Endothelial cell of umbilical vein (primary cell): ENCODE measurements at places on chromosomes 5 and 9. TPM values are rescaled to one million over a fixed set of nuclear protein-coding genes. Genes with fewer than 3 reads are reported as not detected.

DNA sequence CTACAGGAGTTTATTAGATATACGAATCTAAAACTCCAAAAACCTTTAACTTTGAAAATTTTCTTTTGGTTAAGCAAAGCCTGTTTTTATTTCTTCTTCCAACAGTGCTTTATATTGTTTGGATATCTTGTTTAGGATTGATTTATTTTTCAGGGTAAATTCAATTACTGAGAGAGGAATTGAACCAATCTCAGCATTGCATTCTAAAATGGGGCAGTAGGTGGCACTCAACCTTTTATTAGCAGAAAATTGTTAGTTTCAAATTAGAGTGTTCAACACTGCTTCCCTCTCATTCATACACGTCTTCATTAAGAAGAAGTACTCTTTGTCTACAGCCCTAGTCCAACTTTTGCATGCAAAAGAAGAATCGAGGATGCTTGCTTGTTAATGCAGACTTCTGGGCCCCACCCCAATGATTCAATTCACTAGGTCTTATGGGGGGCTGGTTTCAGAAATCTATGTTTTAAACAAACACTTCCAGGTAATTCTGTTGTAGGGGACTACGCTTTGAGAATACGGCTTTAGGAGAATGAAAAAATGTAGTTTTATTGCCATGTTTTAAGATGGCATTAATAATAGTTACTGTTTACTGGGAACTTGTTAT is 26.6 kb downstream of the MRPL22 start:
- peak; percentile 73 for DNase-seq

- DNase-seq, result no peak
Measured at GRCh38 chr5:131786900-131787692, 9.7 kb downstream of the FNIP1 start.

DNA sequence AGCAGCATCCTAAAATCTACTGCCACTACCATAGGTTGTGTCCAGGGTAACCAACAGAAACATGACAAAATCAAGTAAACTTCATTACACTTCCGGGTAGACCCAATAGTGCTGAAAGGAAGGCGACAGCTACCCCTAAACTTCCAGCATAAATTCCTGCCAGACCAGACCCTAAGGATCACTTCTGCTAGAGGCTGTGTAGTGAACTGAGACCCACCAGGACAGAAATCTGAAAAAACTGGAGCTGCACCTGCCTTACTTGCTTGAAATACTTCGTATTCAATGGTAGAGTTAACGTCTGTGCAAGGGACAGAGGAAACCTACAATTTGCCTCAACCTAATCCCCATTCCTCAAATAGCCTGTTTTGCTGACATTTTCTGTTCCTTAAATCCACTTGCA is 1.0 kb upstream of the SECISBP2 start:
- no peak for DNase-seq

GRCh38 chr5:52587131-52587530 is 200.6 kb upstream of the ITGA1 start:
- DNase-seq, result no peak

DNA sequence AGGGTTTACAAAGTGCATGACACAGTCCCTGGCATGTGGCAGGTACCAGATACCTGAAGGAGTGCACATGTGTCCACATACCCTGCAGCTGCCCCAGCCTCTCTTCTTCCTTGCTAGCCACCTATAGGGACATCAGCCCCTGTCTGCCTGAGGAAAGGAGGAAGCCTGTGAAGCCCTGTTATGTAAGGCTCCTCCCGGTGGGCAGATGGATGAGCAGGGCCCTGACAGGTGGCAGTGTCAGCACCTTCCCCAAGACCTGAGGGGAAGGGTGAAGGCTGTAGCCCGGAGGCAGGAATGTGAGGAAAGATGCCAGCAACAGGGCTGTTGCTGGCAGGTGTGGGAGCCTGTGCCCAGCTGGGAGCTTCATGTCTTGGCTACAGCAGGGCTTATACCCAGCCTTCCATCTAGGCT is 21.7 kb downstream of the TCF7 start:
- no peak for DNase-seq

DNA sequence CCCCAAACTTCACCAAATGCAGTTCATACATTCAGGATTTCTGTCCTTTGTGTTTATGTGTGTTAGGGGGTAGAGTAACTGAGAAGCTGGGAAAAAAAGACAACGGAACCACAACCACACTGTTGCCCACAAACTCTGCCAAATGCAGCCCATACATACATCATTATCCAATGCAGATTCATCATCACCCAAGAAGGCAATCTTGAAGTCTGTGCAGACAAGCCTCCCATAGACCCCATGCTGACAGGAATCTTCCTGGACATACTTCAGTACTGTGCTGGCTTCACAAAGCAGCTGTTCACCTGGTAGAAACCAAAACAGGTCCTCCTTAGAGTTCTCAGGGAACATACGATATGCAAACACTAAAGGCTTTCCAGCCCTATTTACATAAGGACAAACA is 38.9 kb downstream of the MTMR12 start:
- no peak for DNase-seq

- DNase-seq, result no peak
Measured at GRCh38 chr5:37658440-37658839, 181.4 kb downstream of the GDNF start.

GRCh38 chr5:33688526-33688925 is 203.3 kb downstream of the ADAMTS12 start:
- no peak for DNase-seq

DNA sequence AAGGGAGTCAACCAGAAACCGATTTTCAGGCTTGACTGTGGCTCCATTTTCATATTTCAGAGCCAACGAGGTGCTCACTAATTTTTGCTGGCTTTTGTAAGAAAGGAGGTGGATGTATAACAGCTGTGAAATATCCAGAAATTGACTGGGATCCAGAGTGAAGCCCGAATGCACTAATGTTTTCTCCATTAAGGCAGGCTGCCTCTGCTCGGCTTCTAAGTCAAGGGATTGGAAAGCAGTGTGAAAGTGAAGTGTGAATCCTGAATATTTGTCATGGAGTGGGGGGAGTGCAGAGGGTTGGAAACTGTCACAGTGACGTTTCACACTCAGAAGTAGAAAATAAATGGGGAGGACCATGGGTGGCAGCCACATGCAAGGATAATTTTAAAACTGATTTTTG is 237.4 kb downstream of the GOLPH3 start:
- DNase-seq, result no peak

DNA sequence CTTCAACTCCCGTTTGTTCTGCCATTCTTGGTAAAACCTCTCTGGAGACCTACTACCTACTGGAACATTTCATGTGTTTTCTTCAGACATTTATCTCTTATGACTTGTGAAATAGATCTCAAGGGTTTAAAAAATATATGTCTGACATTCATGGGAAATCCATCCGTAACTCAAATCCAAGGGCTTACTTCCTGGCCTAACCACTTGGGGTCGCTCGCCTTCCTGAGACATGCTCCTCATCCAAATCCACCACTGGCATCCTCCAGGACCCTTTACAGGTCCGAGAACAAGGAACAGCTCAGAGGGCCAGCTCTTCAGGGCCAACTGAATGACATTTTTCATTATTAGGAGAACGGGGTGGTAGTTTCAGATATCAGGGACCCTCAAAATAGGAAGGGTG is 235.1 kb upstream of the TUT7 start:
- no peak for DNase-seq

- no peak for DNase-seq
Measured at GRCh38 chr9:72154468-72155285, 5.4 kb downstream of the GDA start.

DNA sequence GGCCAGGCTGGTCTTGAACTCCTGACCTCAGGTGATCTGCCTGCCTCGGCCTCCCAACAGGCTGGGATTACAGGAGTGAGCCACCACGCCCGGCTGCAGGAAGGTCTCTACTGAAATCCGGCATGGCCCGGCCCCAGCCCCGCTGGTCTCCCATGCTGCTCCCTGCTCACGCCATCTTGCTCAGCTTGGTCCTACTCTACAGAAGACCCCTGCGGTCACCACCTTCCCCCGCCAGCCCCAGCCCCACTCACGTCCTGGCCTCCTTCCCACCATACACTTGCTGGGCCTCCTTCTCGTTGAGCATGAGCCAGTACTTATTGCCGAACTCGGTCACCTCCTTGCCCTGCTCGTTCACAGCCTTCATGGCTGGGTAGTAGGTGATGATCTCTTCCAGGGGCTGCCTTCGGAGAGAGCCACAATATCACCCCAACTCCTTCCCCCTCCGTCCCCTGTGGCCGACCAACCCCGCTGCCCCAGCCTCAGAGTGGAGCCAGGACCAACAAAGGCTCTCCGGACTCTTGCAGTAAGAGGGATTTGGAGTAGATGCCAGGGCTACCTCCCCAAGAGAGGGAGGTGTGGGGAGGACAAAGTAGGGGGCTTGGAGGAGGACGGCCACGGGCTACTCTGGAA is 4.0 kb downstream of the PTGES2 start:
- no peak for DNase-seq

DNA sequence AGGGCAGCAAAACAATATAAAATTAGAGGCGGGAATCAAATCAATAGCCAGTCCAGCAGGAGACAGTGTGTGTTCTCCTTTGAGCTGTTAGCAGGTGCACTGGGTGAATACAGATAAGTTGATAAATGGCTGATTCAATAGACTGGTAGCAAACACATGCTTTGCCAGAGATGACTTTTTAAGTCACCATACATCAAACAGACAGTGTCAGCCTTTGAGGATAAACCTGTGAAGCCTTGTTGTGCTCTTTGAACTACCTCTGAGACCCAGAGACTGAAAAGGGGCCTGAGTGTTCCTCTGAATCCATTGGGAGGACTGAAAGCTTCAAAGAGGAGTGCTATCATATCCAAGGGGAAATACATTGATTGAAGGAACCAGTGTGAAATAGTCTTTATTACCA is 301.9 kb downstream of the RASEF start:
- no peak for DNase-seq

- DNase-seq, result no peak
Measured at GRCh38 chr9:91905991-91906469, 44.0 kb downstream of the ROR2 start.

DNA sequence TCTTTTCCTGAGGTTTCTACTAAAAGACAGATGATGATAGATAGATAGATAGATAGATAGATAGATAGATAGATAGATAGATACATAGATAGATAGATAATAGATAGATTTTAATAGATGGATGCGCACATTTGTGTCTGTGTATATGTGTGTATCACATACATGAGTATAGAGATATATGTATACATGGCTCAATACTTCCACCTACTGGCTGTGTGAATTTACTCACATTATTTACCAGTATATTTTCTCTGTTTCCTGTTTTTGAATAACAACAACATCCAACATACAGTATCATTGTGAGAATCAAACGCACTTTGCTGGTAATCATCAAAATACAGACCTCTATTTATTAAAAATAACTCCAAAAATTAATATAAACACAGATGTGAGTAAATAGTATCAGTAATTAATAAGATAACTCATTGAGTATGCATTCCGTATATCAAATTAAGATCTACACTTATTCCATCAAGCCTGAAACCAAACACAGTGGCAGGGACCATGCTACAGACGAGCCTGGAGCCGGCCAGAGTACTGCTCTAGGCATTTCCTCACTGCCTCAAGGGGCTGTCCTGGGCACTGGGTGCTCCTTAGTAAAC is 338.0 kb downstream of the SEMA5A start:
- peak; percentile 45 for DNase-seq

- peak; percentile 56 for DNase-seq
Measured at GRCh38 chr9:87564111-87564510, 66.4 kb downstream of the DAPK1 start.

- DNase-seq, result no peak
Measured at GRCh38 chr5:16229357-16229940, 49.9 kb upstream of the MARCHF11 start.

DNA sequence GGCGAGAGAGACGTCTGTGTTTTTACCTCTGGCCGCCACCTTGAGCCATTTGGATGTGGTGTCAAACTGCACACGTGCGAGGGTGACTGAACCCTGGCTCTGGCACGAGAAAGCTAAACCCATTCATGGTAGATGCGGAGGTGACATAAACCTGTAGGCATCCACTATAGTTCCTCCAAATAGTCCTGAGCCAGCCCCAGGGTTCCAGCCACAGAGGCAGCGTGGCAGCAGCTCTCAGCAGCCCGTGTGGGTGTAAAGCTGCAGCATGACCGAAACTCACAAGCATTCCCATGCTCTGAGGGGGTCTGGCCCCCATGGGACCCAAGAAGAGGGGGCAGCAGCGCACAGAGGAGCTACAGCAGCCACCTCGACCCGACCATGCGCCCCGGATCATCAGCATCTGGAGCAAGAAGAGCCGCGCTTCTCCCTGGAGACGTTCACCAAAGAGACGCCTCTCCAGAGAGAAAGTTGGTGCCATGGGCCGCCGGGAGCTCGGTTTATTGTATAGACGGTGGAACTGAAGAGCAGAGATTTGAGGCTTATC is 303.8 kb upstream of the IRX4 start:
- DNase-seq, result no peak

GRCh38 chr9:135613946-135614805 is 25.2 kb downstream of the GLT6D1 start:
- no peak for DNase-seq

GRCh38 chr5:91383956-91384300 is 811 bp upstream of the ARRDC3 start:
- peak; percentile 70 for DNase-seq

GRCh38 chr9:4020038-4020754 is 279.7 kb downstream of the GLIS3 start:
- no peak for DNase-seq

DNA sequence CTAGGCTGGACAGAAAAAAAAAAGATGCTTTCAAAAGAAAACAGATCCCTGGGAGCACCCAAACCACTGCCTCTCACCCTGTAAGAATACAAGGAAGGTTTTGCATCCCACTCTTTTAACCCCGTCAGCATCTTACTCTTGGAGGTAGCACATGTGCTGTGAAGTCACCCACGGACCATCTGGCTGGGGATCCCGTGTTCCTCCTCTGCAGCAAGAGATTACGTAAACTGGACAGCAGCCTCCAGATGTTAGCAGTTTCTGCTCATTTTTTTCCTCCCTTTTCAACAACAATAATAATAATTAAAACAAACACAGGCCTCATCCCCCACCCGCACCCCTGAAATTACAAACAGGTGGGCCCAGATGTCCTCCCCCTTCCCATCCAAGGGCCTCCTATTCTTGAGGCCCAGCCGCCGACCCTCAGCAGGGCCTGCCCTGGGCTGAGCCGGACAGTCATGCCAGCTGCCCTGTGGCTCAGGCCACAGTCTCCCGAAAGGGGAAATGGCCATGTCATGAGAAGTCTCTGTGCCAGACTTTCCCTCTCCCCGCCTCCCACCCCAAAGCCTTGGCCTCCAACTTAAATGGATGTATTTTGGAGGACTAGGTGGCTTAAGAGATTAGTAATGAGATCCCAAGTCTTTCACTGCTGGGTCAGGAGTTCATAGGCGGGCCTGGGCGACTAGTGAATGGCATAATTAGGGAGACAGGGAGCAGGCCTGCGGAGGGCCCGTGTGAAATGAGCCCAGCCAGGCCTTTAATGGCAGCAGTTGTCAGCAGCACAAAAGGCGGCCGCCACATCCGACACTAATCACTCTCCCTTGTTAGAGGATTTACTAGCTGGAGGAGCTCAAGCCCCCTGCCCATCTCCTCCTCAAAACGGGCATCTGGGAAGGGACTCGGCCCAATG is 165.1 kb downstream of the PAPPA start:
- no peak for DNase-seq

The IL13 gene
- not detected in 2 replicates for total RNA-seq

The SPINK1 gene
- not detected in 2 replicates for total RNA-seq

The S1PR3 gene
- total RNA-seq, result 18.9 and 25.8 TPM in 2 replicates

The SLC36A3 gene
- not detected in 2 replicates for total RNA-seq

The SUSD3 gene
- not detected in 2 replicates for total RNA-seq

The GMCL2 gene
- total RNA-seq, result not detected in 2 replicates

The CTXN3 gene
- total RNA-seq, result not detected in 2 replicates

The SEMA5A gene
- 0.04 TPM in 1 of 2 replicates, not detected in the other for total RNA-seq

The MOB3B gene
- total RNA-seq, result not detected in 2 replicates

The ANKRD34B gene
- total RNA-seq, result not detected in 2 replicates

The ANKHD1 gene
- total RNA-seq, result 87.0 and 92.4 TPM in 2 replicates

The MARCOL gene
- not detected in 2 replicates for total RNA-seq

The CDKN2B gene
- total RNA-seq, result 2.1 and 2.3 TPM in 2 replicates
